NAMALWA (cell line): ENCODE measurements at places on chromosomes 16 and 17.

DNA sequence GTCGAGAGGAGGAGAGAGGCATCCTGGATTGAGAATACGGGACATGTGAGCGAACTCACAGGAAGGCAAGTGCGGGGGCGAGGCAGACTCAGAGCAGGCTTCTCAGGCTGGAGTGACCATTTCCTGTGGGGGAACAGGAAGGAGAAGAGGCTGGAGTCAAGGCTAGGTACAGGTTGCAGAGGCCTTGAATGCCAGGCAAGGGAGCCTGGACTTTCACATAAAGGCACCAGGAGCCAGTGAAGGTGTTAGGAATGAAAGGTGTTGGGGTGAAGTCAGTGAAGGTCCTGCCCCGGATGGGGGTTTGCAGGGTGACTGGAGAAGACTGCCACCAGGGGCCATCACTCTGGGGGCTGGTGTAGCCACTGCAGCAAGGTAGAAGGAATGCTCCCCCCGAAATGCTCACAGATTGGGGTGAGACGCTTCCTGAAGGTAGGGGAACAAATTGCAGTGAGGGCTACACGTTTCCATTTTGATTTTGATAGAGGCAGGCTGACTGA is 5.3 kb upstream of the GPRC5C start:
- DNase-seq: no peak

- no peak for DNase-seq
Observed at GRCh38 chr16:79404571-79404970, 196.0 kb downstream of the MAF start.

DNA sequence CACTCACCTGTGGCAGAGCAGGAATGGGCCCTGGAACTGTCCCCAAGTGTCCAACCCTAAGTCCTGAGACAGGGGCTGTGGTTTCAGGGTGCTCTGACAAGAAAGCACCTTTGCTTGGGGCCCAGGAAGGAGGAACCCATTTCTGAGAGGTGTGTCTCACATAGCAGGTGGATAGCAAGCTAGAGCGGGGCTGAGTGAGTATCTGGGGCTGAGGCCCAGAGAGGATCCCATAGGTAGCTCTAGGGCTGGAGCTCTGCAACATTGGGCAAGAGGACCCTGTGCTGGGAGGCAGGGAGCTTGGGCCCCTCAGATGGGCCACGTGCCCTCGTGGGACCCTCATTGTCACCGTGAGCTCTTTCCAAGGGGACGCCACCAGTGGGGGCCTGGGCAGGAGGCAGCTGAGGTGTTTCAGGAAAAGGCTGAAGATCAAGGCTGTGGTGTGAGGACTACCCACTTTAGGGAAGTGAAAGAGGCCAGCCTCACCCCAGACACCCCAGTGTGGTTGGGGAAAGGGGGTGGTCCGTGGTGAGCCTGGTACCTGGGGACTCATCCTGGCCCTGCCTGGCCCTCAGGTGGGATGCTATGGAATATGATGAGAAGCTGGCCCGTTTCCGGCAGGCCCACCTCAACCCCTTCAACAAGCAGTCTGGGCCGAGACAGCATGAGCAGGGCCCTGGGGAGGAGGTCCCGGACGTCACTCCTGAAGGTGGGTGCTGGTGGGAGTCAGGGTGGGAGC is 5.3 kb downstream of the DEF8 start:
- peak; percentile 41 for DNase-seq

DNA sequence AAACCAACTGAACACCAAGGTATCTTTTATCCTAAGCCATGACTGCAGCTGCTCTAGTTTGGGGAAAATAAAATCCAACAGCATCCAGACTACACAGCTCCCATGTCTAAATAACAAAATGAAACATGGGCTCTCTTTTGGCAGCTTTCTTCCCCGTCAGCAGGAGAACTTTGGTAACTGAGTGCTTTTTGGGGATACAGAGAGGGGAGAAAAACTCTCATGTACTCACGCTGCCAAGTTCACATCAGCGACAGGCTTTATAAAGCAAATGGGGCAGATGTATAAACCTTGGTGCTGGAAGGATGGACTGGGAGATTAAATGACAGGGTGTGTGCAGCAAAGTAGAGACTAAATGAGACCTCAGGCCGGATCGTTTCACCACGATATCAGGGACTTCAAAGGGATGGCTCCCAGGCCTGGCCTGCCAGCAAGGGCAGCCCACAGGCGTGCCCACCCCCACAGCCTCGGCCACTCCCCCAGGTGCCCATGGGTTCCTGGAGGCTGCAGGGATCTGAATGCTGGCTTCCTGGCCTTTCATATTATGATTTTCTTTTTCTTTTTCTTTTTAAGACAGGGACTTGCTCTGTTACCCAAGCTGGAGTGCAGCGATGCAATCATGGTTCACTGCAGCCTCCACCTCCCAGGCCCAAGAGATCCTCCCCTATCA is 174.6 kb downstream of the ZNF423 start:
- DNase-seq: no peak

DNA sequence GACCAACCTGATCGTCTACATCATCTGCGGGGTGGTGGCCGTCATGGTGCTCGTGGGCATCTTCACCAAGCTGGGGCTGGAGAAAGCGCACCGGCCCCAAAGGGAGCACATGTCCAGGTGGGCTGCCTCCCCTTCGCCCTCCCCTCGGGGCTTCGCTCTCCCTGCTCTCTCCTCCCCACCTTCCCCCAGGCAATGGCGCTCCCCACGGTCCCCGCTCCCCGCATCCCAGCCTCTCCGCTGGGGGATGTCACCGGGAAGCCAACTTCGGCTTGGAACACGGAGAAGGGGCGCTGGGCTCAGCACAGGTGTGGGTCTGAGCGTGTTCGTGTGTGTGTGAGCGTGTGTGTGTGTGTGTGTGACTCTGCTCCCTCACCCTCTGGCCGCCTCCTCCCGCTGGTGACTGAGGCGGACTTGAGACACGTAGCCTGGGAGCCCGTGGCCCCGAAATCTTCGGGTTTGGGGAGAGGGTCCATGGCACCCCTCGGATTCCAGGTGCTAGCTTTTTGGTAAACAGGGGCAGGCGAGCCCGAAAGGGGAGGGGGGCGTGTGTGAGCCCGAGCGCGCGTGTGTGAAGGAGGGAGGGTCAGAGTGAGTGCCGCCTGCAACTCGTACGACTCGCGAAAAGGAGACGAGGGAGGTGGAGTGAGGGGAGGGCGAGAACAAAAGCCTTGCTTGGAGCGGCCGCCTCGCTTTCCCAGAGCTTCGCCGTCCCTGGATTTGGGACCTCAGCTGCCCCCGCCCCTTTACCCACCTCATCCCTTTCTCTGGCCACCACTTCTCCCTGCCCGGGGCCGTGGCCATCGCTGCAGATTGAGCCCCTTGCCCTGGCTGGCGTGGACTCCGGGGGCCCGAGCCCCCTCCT is 1.3 kb downstream of the SHISA9 start:
- no peak for DNase-seq

DNA sequence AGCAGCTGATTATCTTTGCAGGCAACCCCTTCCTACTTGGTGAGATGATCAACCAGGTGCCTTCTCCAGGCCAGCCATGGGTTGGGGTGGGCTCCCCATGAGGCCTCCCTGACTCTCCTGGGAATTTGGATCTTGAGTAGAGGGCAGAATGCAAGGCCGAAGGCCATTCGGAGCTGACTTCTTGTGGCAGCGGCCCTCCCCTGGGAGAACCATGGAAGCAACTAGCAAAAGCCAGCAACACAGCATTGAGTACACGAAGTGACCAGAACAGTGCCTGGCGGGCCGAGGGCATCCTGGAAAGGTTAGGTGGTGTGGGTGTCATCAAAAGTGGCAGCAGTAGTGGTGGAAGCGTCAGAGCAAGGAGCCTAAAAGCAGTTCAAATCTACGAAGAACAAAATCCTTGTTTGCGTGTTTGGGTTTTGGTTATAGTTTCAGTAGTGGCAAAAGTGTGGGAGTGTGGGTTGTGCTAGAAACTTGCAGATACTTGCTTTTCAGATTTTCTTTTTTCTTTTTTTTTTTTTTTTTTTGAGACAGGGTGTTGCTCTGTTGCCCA is 2.0 kb upstream of the ALDH3A1 start:
- DNase-seq: no peak

- peak; percentile 92 for DNase-seq
Observed at GRCh38 chr16:20763461-20764232, at the start of gene ACSM3. Gene ACSM3 (plus strand): TSS chr16:20764014. CDS start chr16:20770035, 6,021 bp downstream.

DNA sequence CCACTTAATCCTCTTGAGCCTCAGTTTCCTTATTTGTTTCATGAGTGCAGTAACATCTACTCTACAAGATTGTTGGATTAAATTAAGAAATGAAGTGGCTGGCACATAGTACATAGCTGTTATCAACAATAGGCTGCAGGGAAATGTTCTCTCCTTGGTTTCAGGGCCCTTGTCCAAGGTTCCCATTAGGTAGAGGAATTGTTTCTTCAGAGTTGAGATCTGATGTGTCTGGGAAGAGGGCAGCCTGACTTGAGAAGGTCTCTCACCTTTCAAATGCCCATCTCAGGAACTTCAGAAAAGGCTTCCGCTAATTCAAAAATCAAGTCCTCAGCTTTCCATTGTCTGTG is 87.6 kb downstream of the RAB11FIP4 start:
- no peak for DNase-seq
